ENCODE measurements at places on chromosomes 11 and 22.
A peak's percentile ranks its signal among the peaks of the same experiment; 100 is the strongest.

GRCh38 chr11:12430351-12430750, 53.0 kb downstream of the PARVA start:
- peaks cover 10% of the 10 kb centered on the region for H3K4me1 ChIP-seq
- H3K27ac ChIP-seq: no peak overlapping the region
- no peaks in the 10 kb centered on the region for H3K36me3 ChIP-seq
- H3K4me3 ChIP-seq: no peak overlapping the region
- no peak for DNase-seq

GRCh38 chr11:92770981-92771380, 198.5 kb upstream of the MTNR1B start:
- no peak overlapping the region for H3K4me3 ChIP-seq
- H3K4me1 ChIP-seq: no peaks in the 10 kb centered on the region
- H3K36me3 ChIP-seq: no peaks in the 10 kb centered on the region

GRCh38 chr11:129853518-129854231, 38.0 kb downstream of the TMEM45B start:
- DNase-seq: peak; percentile 73
- H3K27ac ChIP-seq: peak overlapping the region; percentile 57
- peaks cover 7% of the 10 kb centered on the region for H3K4me1 ChIP-seq
- no peaks in the 10 kb centered on the region for H3K27me3 ChIP-seq

DNA sequence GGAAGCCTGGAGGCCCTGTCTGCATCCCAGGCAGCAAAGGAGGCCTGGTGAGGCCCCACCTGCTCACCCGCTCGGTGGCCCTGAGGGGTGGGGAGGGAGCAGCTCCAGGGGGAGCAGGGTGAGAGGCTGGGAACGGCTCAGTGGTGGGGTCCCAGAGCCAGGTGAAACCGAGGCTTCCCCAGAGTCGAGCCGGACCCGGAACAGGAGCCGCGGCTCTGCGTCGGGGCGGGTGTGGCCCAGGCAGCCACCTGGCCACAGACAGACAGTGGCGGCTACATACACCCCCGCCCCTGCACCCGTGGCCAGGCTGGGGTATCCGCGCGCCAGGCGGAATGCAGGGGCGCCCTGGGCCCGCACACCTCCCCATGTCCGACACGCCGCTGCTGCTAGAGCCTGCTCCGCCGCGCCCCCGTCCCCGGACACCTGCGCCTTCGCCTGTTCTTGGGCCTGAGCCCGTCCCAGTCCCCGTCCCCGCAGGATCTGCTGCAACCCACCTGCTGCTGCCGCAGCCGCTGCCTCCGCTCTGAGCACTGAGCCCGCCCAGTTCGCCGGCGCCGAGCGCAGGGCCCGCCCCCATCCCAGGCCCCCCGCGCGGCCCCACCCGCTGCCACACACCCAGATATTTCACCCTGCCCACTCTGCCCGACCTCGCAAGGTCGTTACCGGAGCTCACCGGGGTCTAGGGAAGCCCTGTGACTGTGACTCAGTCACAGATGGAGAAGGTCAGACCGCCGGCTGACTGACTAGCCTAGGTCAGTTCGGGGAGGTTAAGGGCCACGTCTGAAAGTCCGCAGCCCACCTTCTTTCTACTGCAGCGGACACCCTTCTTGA, at the start of gene SLC7A4:
Gene SLC7A4 (minus strand): TSS at position 525 of the 831 bp plus-strand sequence. CDS start 749 bp downstream, outside the sequence.
- DNase-seq: no peak
- H3K4me3 ChIP-seq: peak within 1 kb of the TSS; percentile 13

DNA sequence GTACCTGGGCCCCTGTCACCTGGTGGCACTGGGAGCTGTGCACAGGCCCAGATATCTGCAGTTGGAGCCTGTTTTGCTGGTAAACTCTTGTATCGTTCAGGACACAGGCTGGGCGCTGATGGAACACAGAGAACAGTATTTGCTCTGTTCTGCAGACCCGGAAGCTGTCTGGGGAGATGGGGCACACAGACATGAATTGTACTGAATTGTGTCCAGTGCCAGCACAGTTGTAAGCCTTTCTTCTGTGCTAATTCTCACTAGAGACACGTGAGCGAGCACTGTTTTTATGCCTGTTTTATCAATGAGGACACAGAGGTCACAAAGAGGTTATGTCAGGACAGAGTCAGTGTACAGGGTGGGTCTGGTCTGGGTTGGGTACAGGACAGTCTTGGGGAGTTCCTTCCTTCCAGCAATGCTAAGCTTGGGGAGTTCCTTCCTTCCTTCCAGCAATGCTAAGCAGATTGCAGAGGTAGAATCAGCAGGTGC, 24.4 kb upstream of the ACR start:
- H3K27ac ChIP-seq: no peak overlapping the region
- H3K36me3 ChIP-seq: peaks cover 19% of the 10 kb centered on the region
- no peaks in the 10 kb centered on the region for H3K4me1 ChIP-seq
- no peaks in the 10 kb centered on the region for H3K27me3 ChIP-seq
- no peak overlapping the region for H3K4me3 ChIP-seq

DNA sequence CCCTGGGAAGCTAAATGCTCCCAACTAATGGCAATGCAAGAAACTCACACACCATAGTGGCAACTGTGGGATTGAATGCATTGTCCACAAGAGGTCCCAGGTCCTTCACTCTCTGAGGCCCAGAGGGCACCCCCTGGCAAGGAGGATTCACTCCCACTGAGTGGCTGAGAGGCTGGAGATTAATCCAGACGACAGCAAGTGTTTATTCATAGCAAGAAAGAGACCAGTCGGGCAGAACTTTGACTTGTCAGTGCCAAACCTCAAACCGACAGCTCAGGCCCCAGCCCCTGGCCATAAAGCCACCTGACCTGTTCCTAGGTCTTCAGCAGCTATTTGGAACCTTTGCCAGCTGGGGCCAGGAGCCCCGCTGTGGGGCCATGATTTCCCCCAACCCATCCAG, 54.5 kb upstream of the MPEG1 start:
- no peak for DNase-seq
- no peaks in the 10 kb centered on the region for H3K4me1 ChIP-seq
- no peaks in the 10 kb centered on the region for H3K36me3 ChIP-seq
- no peaks in the 10 kb centered on the region for H3K27me3 ChIP-seq
- no peak overlapping the region for H3K27ac ChIP-seq

DNA sequence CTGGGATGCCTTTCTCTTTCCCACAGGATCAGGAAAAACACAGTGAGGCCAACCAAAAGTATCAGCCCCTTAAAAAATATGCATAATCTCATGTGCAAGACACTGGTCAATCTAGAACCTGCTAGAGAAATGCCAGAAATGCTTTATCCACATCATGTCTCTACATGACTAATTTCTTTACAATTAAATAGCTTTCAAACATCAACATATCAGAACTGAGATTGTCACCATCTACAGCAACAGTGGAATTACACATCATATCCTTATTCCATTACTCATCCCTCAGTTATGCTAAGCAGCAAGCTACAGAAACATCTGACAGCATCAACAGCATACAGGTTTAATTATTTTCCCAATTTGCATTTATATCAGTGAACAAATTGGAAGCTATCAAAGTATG, 78.8 kb downstream of the DDIAS start:
- no peaks in the 10 kb centered on the region for H3K36me3 ChIP-seq
- H3K4me1 ChIP-seq: no peaks in the 10 kb centered on the region
- no peak overlapping the region for H3K4me3 ChIP-seq
- no peak for DNase-seq

- DNase-seq: no peak
- H3K27me3 ChIP-seq: no peaks in the 10 kb centered on the region
- H3K4me3 ChIP-seq: no peak overlapping the region
These were observed 1.3 kb upstream of the PARVG start for GRCh38 chr22:44179196-44179988.

DNA sequence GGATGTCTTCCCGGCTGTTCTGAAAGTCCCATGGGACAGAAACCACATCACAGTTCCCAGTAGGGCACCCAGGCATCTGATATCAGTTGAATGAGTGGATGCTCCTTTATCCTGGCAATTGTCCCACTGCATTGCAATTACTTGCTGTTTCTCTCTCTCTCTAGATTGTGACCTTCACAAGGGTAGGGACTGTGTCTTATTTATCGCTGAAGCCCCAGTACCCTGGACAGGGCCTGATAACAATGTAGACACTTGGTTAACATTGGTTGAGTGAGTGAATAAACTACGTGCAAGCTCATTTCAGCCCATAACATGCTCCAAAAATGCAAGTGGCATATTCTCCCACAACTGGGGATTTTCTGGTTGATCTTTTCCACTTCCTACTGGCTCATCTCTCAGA, 193.7 kb upstream of the NARS2 start:
- no peaks in the 10 kb centered on the region for H3K27me3 ChIP-seq
- no peak overlapping the region for H3K4me3 ChIP-seq
- H3K36me3 ChIP-seq: no peaks in the 10 kb centered on the region
- no peak for DNase-seq

Data from left lung (tissue), 14 donors.